ENCODE measurements at places on chromosomes 12 and 14.

DNA sequence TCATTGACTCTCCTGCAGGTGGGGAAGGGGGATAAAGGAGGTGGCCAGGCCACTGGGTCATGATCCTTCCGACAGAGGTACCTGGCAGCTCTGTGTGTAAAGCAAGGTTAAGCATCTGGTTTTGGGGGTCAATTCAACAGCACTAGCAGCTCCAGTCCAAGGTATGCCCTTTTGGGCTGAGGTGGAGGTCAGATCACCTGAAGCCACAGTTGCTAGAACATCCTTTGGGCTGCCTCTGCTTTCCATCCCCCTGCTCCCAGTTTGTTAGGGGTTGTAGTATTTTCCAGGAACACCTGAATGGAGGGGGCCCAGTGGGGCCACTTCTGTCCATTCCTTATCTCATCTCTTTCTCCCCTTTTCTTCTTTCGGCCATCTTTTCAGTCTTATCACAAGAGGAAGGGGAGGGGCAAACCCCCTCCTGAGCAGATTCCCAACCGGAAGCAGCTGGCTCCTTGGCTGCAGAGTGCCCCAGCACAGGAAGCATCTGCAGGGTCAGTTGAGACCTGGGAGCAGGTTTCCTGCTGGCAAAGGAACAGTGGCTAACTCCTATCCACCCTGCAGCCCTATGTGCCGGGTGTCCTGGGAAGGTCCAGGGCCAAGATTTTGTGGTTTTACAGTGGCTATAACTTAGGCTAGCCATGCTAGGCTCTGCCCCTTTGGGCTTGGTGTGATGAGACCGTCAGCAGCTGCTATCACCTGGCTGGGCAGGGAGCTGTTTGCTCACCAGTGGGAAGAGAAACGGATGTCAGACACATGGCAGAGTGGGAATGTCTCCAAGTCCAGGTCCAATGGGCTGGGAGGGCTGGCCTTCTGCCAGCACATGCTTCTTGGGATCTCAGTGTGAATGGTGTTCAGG, 40.2 kb downstream of the SH2B3 start:
- no peak for DNase-seq

DNA sequence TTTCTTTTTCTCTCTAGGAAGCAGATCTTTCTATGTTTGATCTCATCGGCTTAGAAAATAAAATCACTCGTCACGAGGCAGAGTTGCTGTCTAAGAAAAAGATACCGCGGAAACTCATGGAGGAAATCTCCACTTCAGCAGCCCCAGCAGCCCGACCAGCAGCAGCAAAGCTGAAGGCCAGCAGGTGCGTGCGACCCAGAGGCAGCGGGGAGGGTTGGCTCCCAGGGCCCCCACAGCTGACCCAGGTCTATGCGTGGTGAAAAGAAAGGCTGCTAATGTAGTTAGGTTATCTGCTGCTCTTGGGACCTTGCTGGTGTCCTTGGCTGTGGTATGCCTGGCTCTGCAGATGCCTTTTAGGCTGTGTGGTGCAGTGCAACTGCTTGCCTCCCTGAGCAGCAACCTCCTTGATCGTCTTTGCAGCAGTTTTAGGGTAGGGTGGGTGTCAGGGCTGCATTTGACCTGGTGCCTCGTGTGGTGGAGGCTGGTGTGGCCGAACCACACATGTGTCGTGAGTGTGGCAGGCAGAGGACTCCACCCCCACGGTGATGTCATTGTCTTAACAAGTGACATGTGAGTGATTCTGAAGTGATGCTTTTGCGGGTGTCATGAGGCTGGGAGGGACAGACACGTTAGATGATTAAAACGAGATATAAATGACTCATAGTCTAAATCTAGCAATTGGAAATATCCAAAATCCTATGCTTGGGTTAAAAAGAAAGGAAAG, 68.6 kb downstream of the EP400 start:
- no peak for DNase-seq

- DNase-seq: no peak
Measured at GRCh38 chr12:15932327-15932726, 21.2 kb downstream of the DERA start.

DNA sequence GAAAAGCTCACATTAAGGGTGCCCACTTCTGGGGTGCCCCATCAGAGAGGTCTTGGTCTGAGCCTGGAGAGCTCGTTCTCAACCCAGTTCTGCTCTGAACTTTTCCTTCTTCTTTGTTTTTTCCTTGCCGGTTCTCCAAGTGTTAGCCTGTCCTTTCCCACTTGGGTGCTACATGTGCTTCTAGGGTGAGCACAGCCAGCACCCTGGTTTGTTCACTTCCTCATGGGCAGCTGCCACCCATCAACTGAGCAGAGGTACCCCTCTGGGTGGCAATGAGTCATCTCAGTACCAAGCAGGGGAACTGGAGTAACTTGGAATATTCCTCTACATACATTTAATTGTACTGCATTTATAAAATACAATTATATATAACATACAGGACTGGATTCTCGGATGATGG, 3.9 kb upstream of the SYNE3 start:
- DNase-seq: no peak

GRCh38 chr12:27934276-27934675, 38.3 kb downstream of the PTHLH start:
- DNase-seq: no peak

DNA sequence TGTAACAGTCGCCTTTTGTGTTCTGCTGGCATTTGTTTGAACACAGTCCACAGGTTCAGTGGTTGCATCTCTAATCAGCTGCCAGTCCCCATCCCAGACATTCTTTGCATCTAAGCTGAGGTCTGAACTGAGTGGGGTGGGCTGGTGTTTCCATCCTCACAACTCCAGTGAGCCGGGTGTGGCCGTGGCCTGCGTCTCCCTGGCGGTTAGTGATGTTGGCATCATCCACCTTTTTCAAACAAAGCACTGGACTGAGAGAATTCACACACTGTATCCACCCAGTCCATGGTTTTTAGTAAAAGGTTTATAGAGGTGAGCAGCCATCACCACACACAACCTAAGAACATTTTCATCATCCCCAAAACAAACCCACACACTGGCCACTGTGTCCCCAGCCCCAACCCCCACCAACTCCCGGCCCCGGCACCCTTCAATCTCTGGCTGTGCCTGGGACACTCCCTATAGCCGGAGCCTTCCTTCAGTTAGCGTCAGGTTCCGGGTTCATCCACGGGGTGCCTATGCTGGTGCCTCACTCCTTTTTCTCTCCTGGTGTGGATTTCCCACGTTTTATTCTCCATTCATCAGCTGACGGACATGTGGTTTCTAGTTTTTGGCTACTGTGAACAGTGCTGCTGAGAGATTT, 6.5 kb downstream of the DDX51 start:
- DNase-seq: no peak

GRCh38 chr12:64457466-64457865, 5.5 kb downstream of the TBK1 start:
- no peak for DNase-seq

DNA sequence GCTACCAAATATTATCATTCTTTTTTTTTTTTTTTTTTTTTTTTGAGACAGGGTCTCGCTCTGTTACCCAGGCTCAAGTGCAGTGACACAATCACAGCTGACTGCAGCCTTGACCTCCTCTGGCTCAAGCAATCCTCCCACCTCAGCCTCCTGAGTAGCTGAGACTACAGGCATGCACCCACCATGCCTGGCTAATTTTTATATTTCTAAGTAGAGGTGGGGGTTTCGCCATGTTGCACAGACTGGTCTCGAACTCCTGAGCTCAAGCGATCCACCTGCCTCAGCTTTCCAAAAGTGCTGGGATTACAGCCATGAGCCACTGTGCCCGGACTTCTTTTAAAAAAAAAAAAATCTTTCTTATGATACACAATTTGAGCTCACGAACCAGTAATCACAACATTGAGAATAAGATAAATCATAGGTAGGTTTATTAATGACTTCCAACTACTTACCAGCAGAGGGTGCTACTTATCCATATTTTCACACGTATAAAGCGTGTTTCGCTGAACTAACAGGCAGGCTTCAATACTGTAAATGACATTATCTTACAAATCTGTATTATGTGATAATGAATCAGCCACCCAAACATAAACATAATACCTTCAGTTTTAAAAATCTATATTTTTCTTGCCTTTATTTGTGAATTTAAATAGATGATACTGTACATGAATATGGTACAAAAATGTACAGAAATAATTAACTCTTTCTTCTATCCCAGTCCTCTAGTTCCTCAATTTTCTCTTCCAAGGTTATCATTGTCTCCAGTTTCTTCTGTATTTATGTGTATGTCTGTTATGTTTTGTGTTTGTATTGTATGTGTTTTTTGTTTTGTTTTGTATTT, 42.5 kb upstream of the BCAT1 start:
- DNase-seq: no peak

GRCh38 chr14:88765130-88765529, 27.6 kb downstream of the EML5 start:
- no peak for DNase-seq

DNA sequence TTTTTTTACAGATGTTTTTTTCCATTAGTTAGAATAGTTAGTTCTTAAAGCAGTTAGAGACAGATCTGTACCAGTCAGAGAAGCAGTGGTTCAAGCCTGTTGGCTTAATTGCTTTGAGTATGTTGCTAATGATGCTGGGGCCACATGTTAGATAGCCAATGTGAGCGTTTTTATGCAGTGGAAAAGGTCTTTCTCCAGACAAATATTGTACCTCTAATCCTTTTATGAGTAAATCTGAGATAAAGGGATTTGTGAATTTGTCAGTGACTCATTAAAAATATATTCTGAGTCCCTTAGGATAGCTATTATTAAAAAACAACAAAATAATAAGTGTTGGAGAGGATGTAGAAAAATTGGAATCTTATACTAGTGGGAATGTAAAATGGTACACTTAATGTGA, 154.2 kb downstream of the MSRB3 start:
- DNase-seq: no peak

DNA sequence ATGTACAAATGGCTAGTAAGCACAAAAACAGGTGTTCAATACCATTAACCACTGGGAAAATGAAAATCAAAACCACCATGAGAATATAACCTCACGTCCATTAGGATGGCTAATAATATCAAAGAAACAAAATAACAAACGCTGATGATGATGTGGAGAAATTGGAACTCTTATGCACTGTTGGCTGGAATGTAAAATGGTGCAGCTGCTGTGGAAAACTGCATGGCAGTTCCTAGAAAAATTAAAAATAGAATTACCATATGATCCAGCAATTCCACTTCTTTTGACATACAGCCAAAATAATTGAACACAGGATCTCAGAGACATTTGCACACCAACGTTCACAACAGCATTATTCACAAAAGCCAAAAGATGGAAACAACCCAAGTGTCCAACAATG, 51.5 kb downstream of the TMPRSS12 start:
- no peak for DNase-seq

GRCh38 chr12:83634726-83635267, 948.1 kb downstream of the TMTC2 start:
- DNase-seq: no peak

GRCh38 chr12:41327096-41327895, 139.2 kb downstream of the PDZRN4 start:
- DNase-seq: no peak

- no peak for DNase-seq
Measured at GRCh38 chr14:91229005-91229382, 15.5 kb downstream of the GPR68 start.

All from stimulated activated CD8-positive, alpha-beta memory T cell treated with anti-CD3 and anti-CD28 coated beads, Interleukin-15, amount 100 ng/mL, for 1 hour (primary cell).